ENCODE measurements at places on chromosomes 13 and 19.

DNA sequence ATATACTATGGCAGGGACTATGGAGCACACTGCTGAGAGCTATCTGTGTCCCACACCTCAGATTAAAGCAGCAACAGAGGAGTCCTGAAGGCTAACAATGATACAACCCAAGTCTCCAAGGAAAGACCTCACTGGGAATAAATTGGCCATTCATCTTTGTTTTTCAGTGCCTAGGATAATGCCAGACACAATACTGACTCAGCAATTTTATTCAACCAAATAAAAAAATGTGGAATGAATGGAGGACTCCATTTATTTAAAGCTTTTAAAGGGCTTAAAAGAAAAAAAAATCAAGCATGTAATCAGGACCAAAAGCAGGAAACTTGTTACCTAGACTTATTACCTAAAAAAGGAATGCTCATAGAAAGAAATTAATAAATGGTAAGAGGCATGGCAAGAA lies 960.5 kb downstream of the PCDH17 start:
- no peak for DNase-seq

DNA sequence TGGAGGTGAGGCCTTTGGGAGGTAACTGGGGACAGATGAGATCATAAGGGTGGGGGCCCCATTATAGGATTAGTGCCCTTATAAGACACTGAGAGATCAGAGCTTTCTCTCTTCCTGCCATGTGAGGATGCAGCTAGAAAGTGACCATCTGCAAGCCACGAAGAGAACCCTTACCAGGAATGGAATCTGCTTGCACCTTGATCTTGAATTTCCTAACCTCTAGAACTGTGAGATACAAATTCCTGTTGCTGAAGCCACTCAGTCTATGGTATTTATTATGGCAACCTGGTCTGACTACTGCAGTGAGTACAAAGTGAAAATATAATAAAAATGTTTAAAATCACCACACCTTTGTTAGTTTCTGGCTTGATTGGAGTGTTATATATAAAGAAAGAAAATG lies 388.0 kb downstream of the LMO7 start:
- no peak for DNase-seq

GRCh38 chr13:33152389-33152788 lies 133.2 kb downstream of the STARD13 start:
- DNase-seq = no peak

GRCh38 chr13:80870186-80870585 lies 529.3 kb upstream of the SPRY2 start:
- no peak for DNase-seq

GRCh38 chr19:30731591-30731990 lies 359.4 kb downstream of the ZNF536 start:
- no peak for DNase-seq

- peak; percentile 61 for DNase-seq
These were observed 1146.8 kb downstream of the UQCRFS1 start for GRCh38 chr19:28066161-28066560.

DNA sequence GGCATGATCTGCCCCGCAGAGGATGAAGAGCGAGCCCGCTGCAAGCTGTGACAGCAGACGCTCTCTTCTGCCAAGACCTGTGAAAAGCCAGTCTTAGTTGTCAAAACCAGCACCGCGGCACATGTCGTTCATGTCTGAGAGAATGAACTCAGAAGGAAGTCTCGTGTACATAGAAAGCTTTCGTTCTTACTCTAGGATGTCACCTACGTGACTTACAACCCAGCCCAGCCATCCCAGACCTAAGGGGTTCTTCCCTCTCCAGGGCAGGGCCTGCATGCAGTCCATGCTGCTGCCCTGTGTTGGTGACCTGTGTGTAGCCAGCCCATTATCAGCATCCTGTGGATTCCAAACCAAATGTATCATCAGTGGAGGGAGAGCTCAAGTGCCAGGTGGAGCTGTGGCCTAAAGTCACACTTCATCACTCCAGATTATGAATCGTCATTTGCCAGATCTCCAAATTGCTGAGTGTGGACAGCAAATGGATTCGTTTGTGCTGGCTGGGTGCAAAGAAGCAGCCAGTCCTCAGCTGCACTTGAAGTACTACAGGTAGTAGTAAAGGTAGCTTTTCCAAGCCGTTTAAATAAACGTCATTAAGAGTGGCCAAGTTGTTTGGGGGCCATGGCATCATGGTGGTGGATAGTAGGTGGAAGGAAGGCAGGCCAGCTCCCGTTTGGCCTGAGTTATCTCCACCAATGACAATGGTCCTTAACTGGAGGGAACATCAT lies 73.9 kb upstream of the GPR183 start:
- peak; percentile 92 for DNase-seq

GRCh38 chr19:40315812-40316470 lies 30.8 kb upstream of the AKT2 start:
- no peak for DNase-seq

DNA sequence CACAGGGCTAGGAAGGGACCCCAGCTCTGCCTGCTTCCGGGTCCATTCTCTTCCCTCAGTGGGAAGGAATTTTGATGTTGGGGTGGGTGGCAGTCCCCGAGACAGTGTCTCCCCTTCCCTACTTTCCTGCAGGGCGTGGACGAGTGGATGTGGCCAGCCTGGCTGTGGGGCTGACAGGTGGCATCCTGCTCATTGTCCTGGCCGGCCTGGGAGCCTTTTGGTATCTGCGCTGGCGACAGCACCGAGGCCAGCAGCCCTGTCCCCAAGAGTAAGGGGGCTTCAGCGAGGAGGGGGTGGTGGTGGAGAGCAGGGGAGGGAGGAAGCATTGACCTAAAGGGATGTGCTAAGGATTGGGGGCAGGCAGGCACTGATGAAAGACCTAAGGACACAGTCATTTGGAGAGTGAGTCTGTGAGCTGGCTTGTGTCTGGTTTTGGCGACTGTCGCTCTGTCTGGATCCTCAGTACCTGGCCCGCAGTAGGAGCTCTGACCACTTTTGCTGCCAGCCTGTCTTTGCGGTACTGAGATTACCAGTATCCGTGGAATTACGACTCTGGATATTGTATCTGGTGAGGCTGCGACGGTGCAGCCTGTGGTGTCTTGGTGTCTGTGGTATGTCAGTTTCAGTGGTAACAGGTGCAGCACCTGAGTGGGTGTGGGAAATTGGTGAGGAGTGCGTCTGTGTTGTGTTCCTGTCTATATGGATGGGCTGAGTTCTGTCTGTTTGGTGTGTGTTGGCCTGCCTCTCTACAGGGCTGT lies 2.4 kb upstream of the PRR12 start:
- DNase-seq = peak; percentile 65

GRCh38 chr19:50344661-50345318 lies 15.6 kb upstream of the KCNC3 start:
- DNase-seq = peak; percentile 90

DNA sequence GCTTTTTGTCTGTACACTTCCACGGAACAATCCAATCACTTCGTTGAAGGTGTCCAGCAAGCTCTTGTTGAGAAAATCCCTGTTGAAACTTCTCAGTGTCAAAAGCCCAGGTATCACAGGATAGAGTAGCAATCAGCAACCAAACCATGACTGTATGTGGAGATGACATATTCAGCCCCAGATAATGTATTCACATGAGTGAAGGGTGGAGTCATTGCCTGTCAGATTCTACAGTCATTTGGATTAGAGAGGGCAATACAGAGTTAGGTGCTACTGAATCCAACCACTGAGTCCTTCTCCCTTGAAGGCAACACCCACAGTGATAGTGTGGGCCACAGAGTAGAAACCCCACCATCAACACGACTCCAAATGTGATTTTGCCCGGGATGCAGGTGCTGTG lies 23.3 kb downstream of the ZNF627 start:
- DNase-seq = no peak

DNA sequence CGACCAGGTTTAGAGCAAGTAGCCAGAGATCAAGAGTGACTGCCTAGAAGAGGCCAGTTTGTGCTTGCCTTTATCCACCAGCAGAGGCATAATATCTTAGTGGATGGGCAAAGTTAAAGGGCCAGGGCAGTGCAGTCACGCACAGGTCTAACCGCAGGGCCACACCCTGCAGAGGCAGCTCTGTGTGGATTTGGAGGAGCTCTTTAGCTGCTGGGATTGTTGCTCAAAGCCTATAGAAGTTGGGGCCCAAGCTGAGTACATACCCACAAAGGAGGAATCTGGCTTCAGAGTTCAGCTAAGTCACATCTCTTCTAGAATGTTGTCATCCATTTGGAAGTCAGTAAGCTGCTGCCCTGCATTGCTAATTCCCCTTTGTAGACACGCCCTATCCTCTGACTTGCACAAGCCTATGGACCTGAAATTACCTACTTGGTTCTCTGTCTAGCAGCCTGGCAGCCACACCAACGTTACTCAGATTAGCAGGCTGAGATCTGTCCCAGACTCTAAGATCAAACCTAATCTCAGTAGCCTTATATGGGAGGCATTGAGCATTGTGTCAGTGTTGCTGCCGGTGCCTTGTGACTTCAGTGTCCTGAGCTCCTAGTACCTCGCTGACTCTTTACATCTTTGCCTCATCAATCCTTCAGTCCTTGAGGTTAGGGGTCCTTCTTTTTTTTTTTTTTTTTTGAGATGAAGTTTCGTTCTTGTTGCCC lies 102.9 kb upstream of the STARD13 start:
- peak; percentile 5 for DNase-seq

- peak; percentile 94 for DNase-seq
These were observed 8.1 kb downstream of the RINL start for GRCh38 chr19:38869836-38870607.

GRCh38 chr19:16361254-16361653 lies 36.6 kb downstream of the KLF2 start:
- DNase-seq = no peak

GRCh38 chr19:5895409-5895808 lies 8.2 kb downstream of the NDUFA11 start:
- DNase-seq = no peak

DNA sequence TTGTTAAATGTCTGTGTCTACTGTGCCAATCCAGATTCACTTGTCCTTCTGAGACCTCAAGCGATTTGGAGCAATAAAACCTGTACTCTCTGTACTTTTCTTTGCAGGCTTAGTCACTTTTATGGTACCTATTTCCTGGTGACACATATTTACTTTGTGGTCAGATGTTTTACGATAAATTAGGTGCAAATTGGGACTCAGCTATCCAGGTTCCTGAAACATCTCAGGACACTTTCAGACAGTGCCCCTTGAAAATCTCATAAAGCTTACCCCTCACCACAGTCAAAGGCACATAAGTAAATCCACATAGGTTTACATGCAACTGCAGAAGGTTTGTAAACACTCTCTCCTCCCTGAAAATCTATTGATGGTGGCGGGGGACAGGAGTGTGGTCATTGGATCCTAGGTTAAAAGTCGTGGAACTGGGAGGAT lies 438.8 kb downstream of the EFNB2 start:
- DNase-seq = no peak

GRCh38 chr19:31583148-31583547 lies 233.9 kb upstream of the TSHZ3 start:
- DNase-seq = no peak

GRCh38 chr13:22040810-22041364 lies 370.0 kb downstream of the FGF9 start:
- DNase-seq = no peak

DNA sequence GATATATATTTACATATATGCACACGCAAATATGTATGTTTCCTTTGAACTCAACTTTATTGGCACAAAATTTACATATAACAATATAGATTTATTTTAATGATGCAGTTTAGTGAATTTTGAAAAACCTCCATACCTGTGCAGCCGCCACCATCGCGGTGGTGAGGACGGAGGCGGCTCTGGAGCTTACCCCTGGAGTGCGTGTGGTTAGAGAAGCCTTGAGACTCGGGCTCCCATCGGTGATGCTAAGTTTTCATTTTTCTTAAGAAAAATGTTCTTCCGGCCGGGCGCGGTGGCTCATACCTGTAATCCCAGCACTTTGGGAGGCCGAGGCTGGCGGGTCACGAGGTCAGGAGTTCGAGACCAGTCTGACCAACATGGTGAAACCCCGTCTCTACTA lies 31.8 kb downstream of the GJA3 start:
- DNase-seq = no peak

DNA sequence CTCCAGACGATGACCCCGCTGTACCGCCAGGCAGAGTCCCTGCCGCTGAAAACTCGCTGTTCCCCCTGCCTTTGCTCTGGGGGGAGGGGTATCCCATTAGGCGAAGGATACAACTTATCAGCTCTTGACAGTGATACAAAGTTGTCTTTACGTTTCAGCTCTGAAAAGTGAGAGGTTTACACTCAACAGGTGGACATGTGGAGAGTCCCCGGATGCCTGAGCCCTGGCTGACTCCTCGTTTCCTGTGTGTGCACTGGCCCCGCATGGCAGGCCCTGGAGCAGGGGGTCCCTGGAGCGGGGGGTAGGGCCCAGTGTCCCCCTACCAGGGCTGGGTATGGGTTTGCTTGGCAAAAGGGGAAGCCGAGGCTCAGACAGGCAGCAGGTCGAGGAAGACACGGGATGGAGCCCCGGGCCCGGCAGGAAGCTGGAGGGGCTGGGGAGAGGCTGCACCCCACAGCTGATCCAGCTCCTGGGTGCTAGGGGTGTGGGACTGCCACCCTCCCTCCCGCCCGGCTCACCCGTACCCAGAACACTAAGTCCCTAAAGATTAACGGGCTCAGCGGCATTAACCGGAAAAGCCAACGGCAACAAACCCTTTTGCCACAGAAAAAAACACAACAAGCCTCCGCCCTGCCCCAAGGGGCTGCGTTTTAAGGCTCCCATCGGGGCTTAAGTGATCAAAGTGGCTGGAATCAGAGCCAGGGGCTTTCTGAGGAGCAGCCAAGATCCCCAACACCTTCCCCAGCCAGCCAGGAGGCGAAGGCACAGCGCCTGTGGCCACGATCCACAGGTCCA lies 5.6 kb downstream of the TCF3 start:
- DNase-seq = no peak

DNA sequence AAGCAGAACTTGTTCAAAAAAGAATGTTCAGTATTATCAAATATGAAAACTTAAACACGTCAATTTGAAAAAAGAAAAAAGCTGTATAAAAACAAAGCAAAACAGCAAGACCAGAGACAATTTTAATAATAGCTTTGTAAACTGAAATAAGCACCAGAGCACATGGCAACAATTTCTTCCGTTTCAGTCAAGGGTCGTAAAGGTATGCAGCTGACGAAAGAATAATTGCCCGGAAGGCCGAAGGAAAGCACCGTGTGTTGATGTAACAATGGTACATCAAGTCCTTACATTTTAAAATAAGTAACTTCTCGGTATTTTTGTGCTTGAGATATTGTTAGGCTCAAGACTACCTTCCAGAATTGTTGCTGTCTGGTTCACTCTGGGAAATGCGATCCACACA lies 1.7 kb downstream of the PROSER1 start:
- DNase-seq = peak; percentile 64

- DNase-seq = peak; percentile 73
These were observed 62.1 kb downstream of the ARHGEF7 start for GRCh38 chr13:111177081-111177711.

Measured in GM12865 (cell line).